Vagina (tissue), 2 donors: ENCODE measurements at places on chromosomes 6 and 20.

GRCh38 chr20:7637184-7637583 lies 303.1 kb downstream of the HAO1 start:
- DNase-seq, result no peak

- no peak for DNase-seq
Measured at GRCh38 chr20:31653561-31653960, 15.8 kb downstream of the COX4I2 start.

DNA sequence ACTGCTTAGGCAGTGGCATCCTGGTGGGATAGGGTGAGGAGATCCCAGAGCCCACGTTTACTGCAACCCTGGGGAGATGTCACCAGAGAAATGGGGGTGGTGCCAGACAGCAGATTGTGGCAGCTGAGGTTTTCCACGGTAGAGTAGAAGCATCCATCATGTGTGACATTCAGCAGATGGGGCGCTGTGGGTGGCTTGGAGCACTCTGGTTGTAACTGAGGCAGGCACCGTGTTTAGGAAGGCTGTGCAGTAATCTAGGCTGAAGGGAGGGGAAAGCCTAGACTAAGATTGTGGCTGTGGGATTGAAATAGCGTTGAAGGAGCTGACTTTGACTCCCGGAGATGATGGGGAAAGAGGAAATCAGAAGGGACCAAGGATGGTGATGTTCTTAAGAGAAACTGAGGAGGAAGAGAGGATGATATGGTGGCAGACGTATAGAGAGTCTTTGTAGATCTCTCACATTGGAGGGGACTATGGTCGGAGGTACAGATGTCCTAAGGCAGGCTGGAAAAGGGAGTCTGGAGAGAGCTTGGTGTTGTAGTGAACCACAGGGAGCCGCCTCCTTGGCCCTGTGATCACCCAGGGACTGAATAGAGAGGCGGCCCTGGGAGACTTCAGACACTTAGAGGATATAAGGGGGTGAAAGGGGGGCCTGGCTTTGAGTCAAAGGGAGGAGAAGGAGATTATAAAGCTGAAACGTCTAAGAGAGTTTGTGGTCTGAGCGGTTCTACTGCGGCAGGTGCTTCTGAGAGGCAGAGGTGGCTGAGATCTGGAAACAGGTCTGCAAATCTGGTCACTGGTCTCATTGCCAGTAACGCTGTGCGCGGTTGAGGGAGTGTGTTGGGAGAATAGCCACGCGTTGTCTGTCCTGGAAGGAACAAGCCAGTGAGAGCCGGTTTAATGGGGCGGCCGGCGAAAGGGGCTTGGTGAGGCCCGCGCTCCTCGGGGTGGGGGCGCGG lies 792 bp upstream of the MICA start:
- DNase-seq, result no peak

GRCh38 chr6:13369591-13369990 lies 41.3 kb upstream of the TBC1D7 start:
- DNase-seq, result no peak
